ENCODE measurements at places on chromosomes 2 and 18.

DNA sequence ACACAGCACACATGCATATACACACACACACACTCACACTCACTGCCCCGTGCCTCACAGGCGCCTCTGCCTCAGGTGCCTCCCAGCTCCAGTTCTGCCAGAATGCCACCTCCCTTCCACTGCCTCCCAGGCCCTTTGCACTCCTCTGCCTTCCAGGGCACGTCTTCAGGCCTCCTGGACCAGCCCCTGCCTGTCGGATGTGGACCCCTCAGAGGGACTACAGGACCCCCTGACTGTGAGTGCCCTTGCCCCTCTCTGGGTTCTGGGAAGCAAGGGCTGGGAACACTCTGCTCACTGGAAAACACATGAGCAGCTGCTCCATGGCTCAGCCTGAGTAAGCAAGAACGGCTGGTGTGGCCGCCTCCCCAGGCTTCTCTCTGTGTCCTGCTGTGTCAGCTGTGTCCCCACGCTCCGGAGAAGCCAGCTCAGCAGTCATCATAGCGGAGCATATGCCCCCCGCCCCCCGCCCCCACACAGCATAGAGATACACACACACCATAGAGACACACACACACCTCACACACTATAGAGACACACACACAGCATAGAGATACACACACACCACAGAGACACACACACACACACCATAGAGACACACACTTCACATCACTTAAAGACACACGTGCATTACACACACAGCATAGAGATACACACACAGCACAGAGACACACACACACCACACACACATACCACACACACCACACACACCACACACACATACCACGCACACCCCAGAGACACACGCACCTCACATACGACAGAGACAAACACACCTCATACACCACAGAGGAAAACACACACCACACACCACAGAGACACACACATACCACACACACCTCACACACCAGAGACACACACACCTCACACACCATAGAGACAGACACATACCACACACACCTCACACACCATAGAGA is 271.3 kb downstream of the CYRIA start:
- no peak for DNase-seq

GRCh38 chr2:42622943-42623676 is 54.7 kb downstream of the MTA3 start:
- no peak for DNase-seq

GRCh38 chr2:27652790-27653189 is 10.6 kb downstream of the SUPT7L start:
- DNase-seq = no peak

DNA sequence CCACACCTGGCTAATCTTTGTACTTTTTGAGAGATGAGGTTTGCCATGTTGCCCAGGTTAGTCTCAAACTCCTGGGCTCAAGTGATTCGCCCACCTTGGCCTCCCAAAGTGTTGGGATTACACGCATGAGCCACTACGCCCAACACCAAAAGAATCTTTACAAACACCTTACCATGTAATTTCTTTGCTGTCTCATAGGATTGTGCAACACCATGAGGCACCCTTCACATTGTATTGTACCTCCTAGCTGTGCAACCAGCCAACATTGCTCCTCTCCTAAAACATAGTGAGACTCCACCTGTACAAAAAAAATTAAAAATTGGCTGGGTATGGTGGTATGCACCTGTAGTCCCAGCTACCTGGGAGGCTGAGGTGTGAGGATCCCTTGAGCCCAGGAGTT is 3.1 kb upstream of the MFSD6 start:
- no peak for DNase-seq

- DNase-seq = no peak
These were observed 35.1 kb downstream of the RAMP1 start for GRCh38 chr2:237894396-237894979.

GRCh38 chr2:111022633-111023032 is 98.1 kb upstream of the BCL2L11 start:
- peak; percentile 50 for DNase-seq
